Activated naive CD4-positive, alpha-beta T cell treated with anti-CD3 and anti-CD28 coated beads for 36 hours (primary cell): ENCODE measurements at places on chromosomes 2 and 18. TPM values are rescaled to one million over a fixed set of nuclear protein-coding genes. Genes with fewer than 3 reads are reported as not detected.

GRCh38 chr2:147438882-147439281 is 405.9 kb upstream of the ACVR2A start:
- no peaks in the 10 kb centered on the region for H3K36me3 ChIP-seq
- no peak for DNase-seq
- H3K27ac ChIP-seq, result no peak overlapping the region
- H3K27me3 ChIP-seq, result no peaks in the 10 kb centered on the region

The MOGAT1 gene
- total RNA-seq, result not detected

DNA sequence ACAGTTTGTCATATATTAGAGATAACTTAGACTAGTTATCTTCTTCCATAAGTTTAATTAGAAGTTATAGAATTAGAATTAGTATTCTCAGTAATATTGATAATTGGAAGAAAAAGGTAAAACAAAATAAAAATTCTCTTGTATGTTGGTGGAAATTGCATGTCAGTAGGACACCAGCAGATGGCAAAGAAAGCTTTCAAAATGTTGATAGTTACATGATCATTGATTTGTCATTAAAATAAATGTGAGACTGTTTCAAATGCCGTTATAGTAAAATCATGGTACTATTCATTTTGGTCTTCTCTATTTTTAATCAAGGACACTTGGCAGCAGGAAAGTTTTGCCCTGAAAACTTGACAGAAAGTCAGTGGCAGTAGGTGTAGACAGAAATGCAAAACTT is 270.2 kb downstream of the TGIF1 start:
- H3K27me3 ChIP-seq, result peaks cover 22% of the 10 kb centered on the region
- H3K27ac ChIP-seq, result no peak overlapping the region
- no peak for DNase-seq
- no peaks in the 10 kb centered on the region for H3K36me3 ChIP-seq
- H3K4me1 ChIP-seq, result peaks cover 6% of the 10 kb centered on the region

GRCh38 chr18:56516789-56517188 is 121.6 kb downstream of the TXNL1 start:
- H3K27me3 ChIP-seq, result peaks cover 8% of the 10 kb centered on the region
- no peak overlapping the region for H3K4me3 ChIP-seq
- no peak overlapping the region for H3K27ac ChIP-seq
- no peaks in the 10 kb centered on the region for H3K4me1 ChIP-seq
- no peak for DNase-seq
- H3K36me3 ChIP-seq, result no peaks in the 10 kb centered on the region

DNA sequence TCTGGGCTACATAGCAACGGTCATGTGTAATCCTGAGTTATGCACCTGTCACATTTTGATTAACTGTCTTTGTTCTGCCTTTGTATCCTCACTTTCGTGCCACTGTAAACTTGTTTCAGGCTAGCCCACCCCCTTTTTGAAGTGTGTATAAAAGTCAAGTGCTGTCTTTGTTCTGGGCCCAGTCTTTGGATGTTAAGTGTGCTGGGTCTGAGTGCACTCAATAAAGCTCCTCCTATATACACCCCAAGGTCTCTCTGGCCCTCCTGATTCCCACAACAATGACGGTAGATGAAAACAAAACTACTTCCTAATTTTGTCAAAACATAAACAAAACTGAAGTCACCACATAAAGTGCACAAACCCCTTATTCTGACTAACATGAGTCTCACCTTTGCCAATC is 633.4 kb downstream of the DSC3 start:
- H3K4me3 ChIP-seq, result no peak overlapping the region
- DNase-seq, result no peak
- no peaks in the 10 kb centered on the region for H3K36me3 ChIP-seq
- H3K27me3 ChIP-seq, result no peaks in the 10 kb centered on the region
- H3K27ac ChIP-seq, result no peak overlapping the region
- H3K4me1 ChIP-seq, result no peaks in the 10 kb centered on the region

- H3K4me3 ChIP-seq, result no peak overlapping the region
- no peak overlapping the region for H3K27ac ChIP-seq
- H3K27me3 ChIP-seq, result no peaks in the 10 kb centered on the region
- DNase-seq, result peak; percentile 14
- H3K36me3 ChIP-seq, result no peaks in the 10 kb centered on the region
These were observed 11.1 kb upstream of the KLHL30 start for GRCh38 chr2:238127165-238128060.

The ACTG2 gene
- total RNA-seq, result not detected

DNA sequence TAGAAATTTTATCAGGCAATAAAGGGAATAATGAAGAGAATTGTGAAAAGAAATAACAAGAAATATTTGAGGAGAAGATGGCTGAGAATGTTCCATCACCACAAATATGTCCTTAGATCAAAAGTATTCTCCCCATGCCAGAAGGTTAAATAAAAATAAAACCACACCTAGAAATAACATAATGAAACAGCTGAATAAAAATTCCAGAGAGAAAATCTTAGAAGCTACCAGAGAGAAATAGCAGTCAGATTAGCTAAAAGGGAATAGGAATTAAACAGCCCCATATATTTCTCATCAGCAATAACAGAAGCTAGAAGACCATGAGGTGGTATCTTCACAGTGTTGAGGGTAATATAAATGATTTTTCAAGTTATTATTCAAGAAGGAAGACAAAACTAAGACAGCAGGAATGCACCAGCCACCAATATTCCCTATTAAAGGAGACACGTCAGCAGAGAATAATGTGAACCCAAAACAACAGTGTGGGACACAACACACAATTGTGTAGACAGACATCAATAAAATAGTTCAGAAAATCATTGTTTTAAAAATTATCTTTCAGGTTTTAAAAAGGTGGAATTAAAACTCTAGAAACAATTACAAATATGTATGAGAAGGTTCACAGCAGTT is 82.0 kb upstream of the NEDD4L start:
- no peak overlapping the region for H3K27ac ChIP-seq
- H3K27me3 ChIP-seq, result peaks cover 10% of the 10 kb centered on the region
- no peak for DNase-seq
- no peaks in the 10 kb centered on the region for H3K4me1 ChIP-seq
- no peak overlapping the region for H3K4me3 ChIP-seq
- H3K36me3 ChIP-seq, result no peaks in the 10 kb centered on the region

GRCh38 chr2:6526093-6526824 is 339.4 kb downstream of the CMPK2 start:
- no peaks in the 10 kb centered on the region for H3K27me3 ChIP-seq
- H3K4me1 ChIP-seq, result no peaks in the 10 kb centered on the region
- no peak for DNase-seq
- H3K4me3 ChIP-seq, result no peak overlapping the region
- H3K36me3 ChIP-seq, result no peaks in the 10 kb centered on the region

The MARCO gene
- not detected for total RNA-seq

- H3K4me1 ChIP-seq, result no peaks in the 10 kb centered on the region
- H3K4me3 ChIP-seq, result no peak overlapping the region
- no peaks in the 10 kb centered on the region for H3K27me3 ChIP-seq
- DNase-seq, result no peak
- no peaks in the 10 kb centered on the region for H3K36me3 ChIP-seq
These were observed 52.5 kb upstream of the SALL3 start for GRCh38 chr18:78927156-78927555.

The C18orf54 gene
- 10.2 TPM for total RNA-seq

The IL1RL1 gene
- 0.22 TPM for total RNA-seq

DNA sequence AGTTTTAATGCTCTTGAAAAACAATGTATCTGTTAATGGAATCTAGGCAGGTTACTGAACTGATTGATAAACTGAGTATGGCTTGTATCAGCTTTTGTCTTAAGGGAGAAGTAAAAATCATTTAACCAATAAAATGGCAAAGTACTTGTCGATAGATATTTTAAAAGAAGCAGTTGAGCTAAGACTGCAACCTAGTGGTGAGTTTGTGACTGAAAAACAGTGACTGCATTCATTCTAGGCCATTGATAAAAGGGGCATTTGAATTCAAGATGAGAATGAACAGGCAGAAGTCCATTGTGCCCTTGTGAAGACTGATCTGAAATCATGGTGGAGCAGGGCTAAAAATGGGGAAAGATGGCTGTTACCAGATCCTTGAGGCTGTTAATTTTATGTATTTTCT is 59.4 kb upstream of the MSTN start:
- H3K27ac ChIP-seq, result no peak overlapping the region
- DNase-seq, result no peak
- no peaks in the 10 kb centered on the region for H3K36me3 ChIP-seq
- H3K27me3 ChIP-seq, result no peaks in the 10 kb centered on the region
- H3K4me3 ChIP-seq, result no peak overlapping the region

GRCh38 chr18:80229363-80229762 is 18.0 kb downstream of the PARD6G start:
- H3K27ac ChIP-seq, result no peak overlapping the region
- H3K36me3 ChIP-seq, result no peaks in the 10 kb centered on the region
- H3K4me1 ChIP-seq, result no peaks in the 10 kb centered on the region
- no peak overlapping the region for H3K4me3 ChIP-seq

The RBM45 gene
- 5.8 TPM for total RNA-seq

DNA sequence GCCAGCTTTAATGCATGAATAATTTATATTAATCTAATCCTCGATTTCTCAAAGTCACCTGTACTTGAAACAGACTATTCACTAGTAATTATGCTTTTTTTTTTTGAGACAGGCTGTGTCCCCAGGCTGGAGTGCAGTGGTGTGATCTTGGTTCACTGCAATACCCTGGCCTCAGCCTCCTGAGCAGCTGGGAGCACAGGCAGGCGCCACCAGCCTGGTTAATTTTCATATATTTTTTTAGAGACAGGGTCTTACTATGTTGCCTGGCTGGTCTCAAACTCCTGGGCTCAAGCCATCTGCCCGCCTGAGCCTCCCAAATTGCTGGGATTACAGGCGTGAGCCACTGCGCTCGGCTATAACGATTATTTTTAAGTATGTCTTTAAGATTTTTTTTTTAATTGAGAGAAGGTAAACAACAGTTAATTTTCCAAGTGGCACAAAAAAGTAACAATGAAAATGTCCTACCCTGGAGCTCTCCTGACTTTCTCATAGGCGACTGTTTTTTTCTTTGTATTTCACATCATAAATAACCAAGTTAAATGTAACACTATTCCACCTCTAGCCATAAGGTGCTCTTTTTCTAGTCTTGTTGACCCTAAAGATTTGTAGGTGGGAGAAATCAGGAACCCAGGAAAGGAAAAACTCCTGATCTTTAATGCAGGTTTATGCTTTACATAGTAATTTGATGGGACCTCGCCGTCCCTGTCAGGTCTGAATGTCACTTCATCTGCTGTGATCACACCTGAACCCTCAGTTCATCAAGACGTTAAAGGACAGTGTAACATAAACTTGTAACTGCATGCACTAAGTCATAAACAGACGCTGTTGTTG is 1.3 kb upstream of the ANKRD12 start:
- no peak for DNase-seq
- peaks cover 26% of the 10 kb centered on the region for H3K36me3 ChIP-seq
- peaks cover 55% of the 10 kb centered on the region for H3K4me1 ChIP-seq
- no peaks in the 10 kb centered on the region for H3K27me3 ChIP-seq

- no peak overlapping the region for H3K4me3 ChIP-seq
- peaks cover 47% of the 10 kb centered on the region for H3K36me3 ChIP-seq
- H3K27me3 ChIP-seq, result no peaks in the 10 kb centered on the region
These were observed 13.3 kb downstream of the RIF1 start for GRCh38 chr2:151422917-151423439.

GRCh38 chr18:70636991-70637390 is 348.1 kb downstream of the SOCS6 start:
- H3K36me3 ChIP-seq, result no peaks in the 10 kb centered on the region
- H3K27ac ChIP-seq, result no peak overlapping the region
- no peaks in the 10 kb centered on the region for H3K27me3 ChIP-seq
- H3K4me3 ChIP-seq, result no peak overlapping the region
- DNase-seq, result no peak
- H3K4me1 ChIP-seq, result peaks cover 20% of the 10 kb centered on the region

The FAM237A gene
- not detected for total RNA-seq

The ACMSD gene
- not detected for total RNA-seq

GRCh38 chr2:57396355-57397098 is 650.1 kb upstream of the VRK2 start:
- H3K4me1 ChIP-seq, result no peaks in the 10 kb centered on the region
- H3K4me3 ChIP-seq, result no peak overlapping the region
- H3K27me3 ChIP-seq, result no peaks in the 10 kb centered on the region
- no peaks in the 10 kb centered on the region for H3K36me3 ChIP-seq

The ZNF521 gene
- total RNA-seq, result not detected

GRCh38 chr2:164599954-164600589 is 21.2 kb downstream of the GRB14 start:
- DNase-seq, result peak; percentile 21
- H3K27ac ChIP-seq, result no peak overlapping the region
- no peak overlapping the region for H3K4me3 ChIP-seq
- H3K36me3 ChIP-seq, result no peaks in the 10 kb centered on the region

DNA sequence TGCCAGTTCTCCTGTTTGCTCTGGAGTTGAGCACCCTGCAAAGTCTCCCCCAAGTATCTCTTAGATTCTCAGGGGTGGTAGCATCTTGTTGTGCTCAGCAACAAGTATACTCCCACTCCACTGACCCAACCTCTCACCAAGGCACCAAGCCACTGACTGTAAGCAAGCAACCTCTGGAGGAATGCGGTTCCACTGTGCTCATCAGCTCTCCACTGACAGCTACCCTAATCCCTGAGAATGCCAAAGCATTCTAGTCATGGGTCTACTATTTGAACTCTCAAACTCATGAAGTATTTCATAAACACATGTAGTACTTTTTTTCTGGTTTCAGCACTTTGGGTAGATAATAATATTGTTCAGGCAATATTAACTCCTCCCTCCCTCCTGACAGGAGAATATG is 170.0 kb downstream of the EPHA4 start:
- H3K36me3 ChIP-seq, result no peaks in the 10 kb centered on the region
- H3K27ac ChIP-seq, result no peak overlapping the region
- H3K4me1 ChIP-seq, result no peaks in the 10 kb centered on the region

GRCh38 chr2:7241041-7241745 is 324.0 kb downstream of the RNF144A start:
- H3K4me3 ChIP-seq, result no peak overlapping the region
- no peaks in the 10 kb centered on the region for H3K27me3 ChIP-seq
- H3K36me3 ChIP-seq, result no peaks in the 10 kb centered on the region
- peaks cover 6% of the 10 kb centered on the region for H3K4me1 ChIP-seq
- DNase-seq, result no peak

GRCh38 chr18:12441475-12442034 is 33.8 kb downstream of the PRELID3A start:
- no peak overlapping the region for H3K4me3 ChIP-seq
- H3K36me3 ChIP-seq, result no peaks in the 10 kb centered on the region
- no peak overlapping the region for H3K27ac ChIP-seq
- no peaks in the 10 kb centered on the region for H3K27me3 ChIP-seq
- DNase-seq, result no peak

The REG1B gene
- total RNA-seq, result not detected

GRCh38 chr2:207072571-207072970 is 93.2 kb downstream of the KLF7 start:
- H3K27ac ChIP-seq, result no peak overlapping the region
- peaks cover 27% of the 10 kb centered on the region for H3K4me1 ChIP-seq
- DNase-seq, result no peak

GRCh38 chr2:210086292-210086691 is 83.9 kb downstream of the RPE start:
- no peak overlapping the region for H3K27ac ChIP-seq
- no peak for DNase-seq
- H3K27me3 ChIP-seq, result no peaks in the 10 kb centered on the region
- no peaks in the 10 kb centered on the region for H3K36me3 ChIP-seq
- H3K4me3 ChIP-seq, result no peak overlapping the region
